ENCODE measurements at places on chromosomes 2 and 18. TPM values are rescaled to one million over a fixed set of nuclear protein-coding genes. Genes with fewer than 3 reads are reported as not detected.

- DNase-seq: peak; percentile 100
Measured at GRCh38 chr2:237500681-237501424, 13.8 kb downstream of the MLPH start.

GRCh38 chr18:28175150-28175929, 1.6 kb downstream of the CDH2 start:
- no peak for DNase-seq

RBKS gene
- polyA plus RNA-seq: 2.2 TPM

CFAP65 gene
- not detected for polyA plus RNA-seq

SLC38A11 gene
- polyA plus RNA-seq: 59.2 TPM

DNA sequence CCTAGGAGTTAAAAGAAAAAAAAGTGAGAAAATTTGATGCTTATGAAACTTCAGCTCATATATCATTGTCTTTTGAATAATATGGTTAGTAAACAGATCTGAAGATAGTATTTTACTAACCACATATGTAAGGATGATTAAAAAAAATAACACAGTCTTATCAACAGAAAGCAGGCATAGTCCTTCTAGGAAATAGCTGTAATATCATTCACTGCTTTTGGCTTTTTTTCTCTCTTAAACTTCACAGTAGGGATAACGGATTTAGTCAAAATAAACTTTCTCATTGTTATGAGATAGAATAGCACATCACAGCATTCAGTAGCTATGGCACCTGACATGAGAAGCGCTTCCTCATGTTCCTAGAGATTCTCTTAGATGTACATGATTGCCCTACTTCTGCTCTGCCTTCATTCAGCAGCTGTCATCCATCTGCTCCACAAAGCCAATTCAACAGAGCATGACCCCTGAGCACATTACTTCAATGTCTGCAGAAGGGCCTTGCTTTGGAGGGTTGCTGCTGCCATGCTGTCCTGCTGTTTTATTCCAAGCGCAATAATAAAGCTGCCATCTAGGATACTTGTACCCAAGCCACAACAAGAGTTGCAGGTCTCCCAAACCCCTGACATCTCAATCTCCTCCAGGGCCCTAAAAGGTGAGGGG, 67.0 kb downstream of the TTC21B start:
- no peak for DNase-seq

SPC25 gene
- polyA plus RNA-seq: 4.8 TPM

HIBCH gene
- 5.2 TPM for polyA plus RNA-seq

- peak; percentile 94 for DNase-seq
Measured at GRCh38 chr2:27705851-27706622, 42.3 kb downstream of the SLC4A1AP start.

DNA sequence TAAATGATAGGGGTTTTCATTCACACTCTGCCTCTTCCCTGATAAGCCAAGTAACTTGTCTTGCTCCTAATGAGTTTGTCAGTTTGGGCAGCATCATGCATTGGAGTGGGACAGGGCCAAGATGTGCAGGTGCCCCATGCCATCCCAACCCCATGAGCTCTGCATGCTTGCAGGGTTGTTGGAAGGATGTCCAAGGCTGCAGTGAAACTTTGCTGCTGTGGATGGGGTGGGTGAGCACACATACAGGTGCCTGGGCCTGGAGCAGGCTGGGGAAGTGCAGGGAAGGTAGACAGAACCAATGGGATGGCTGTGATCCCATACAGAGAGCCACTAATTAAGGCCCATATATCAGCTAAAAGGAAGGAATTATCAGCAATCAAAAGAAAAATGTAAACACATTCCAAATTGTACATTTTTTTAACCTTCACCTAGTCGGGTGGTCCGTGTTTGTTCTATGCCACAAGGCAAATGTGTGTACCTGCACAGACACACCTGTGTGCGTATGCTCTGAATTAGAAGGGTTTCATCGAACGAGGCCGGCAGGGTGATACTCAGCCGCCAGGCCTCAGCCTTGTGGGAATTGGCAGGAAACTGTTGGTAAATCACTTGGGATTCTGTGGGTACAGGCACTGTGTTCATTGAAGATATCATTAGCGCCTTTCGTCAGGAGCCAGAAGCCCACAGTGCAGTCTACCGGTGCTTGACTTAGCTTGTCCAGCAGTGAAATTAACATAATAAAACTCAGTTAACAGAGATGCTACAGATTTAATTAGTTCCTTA, 342.9 kb downstream of the MYCN start:
- DNase-seq: no peak

DNA sequence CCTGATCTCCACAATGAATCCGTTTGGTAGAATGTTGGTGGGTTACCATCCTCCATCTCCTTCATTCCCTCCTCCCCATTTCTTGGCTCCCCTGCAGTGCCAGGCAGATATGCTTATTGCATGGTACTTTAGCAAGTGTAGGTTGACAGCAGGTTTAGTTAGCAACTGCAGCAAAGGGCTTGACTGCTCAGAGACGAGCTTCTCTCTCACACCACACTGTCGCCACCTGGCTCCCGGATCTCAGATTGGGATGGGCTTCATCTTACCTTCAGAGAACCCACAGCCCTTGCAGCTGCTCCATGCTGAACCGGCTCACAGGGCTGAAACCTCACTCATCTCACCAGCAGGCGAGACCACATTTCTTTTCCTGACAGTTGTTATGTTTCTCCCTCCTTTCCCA, 88.8 kb downstream of the VWA3B start:
- no peak for DNase-seq

RBM45 gene
- 9.6 TPM for polyA plus RNA-seq

GRCh38 chr18:4208366-4208765, 246.7 kb downstream of the DLGAP1 start:
- DNase-seq: no peak

DNA sequence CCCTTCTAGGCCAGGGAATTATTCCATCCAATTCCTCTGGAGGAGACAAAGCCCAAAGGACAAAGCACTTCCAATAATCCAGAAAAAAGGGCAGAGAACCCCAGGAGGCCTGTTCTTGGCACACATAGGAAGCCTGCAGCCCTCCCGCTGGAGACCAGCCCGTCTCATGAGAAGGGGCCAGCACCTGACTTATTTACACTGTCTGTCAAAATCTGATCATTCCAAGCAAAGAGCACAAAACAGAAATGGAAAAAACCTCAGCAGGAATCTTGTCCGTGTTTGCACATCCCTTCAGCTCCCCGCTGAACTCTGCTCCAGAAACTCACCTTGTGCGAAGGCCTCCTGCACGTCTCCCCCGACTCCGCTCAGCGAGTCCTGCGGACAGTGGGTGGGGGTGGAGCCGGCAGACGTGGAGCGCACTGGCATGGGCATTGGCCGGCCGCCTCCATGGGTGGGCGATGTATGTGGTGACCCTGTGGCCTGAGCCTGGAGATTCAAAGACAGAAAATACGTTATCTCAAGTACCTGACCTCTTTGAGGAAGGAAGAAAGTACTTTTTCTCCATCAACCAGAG, 46.2 kb upstream of the DNMT3A start:
- no peak for DNase-seq

DNA sequence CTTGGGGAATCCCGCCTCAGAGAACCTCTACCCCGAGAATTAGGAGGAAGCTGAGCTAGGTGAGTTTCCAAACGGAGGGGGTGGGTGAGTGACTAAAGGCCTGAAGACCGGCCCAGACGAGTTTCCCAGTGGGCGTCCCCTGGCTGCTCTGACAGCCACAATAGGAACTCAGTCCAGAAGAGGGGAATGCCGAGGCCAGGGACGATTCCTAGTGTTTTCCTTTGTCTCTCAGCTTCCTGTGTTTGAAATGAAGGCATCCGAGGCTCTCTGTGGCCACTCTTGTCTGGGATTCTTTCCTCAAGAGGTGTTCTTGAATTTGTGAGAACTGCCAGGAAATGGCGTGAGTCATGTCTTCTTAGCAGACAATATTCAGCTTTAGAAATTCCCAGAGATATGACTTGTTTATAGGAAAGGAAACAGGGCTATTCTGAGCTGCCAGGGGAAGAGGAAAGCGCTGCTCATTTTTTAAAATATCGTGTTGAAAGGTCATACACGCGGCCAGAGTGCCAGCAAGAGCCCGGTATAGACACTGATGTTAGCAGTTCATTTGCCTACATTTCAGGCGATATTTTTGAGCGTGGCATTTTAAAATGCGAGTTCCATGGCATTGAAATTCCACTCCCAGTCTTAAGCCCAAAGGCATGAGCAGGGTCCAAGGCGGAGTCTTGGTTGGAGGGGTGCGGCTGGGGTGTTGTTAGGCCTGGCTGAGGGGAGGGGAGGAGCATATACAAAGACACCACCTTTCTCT, 169.1 kb upstream of the KLF7 start:
- peak; percentile 95 for DNase-seq

DNA sequence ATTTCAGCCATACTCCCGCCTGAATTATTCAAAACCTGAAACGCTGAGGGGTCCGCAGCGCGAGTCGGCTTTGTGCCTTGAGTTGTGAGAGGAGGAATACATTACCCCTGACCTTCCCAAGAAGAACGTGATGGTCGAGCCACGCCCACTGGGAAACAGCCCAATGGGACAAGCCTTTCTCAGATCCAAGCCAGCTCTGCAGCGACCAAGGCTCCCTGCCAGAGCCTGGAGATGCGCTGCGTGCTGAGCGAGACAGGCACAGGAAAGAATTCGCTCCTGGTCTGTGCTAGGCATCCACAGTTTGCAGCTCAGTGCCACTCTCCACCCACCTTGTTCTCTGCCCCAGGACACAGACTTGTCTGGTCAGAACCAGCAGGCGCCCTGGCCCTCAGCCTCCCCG, 74.1 kb upstream of the GLI2 start:
- no peak for DNase-seq

DNA sequence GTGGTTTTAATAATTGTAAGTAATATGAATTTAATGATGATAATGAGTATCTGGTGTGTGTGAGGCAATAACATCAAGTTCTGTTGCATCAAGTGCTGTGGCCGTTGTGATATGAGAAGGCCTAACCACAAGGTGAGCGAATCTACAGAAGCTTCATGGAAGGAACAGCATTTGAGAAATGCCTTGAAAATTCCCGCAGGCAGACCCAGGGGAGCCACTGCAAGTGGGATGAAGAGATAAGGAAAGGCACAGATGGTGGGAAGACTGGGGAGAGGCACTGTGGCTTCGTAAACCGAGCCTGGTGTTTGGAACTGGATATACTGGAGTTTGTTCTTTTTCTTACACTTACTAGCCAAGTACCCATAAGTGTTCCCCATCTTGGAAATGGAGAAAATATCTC, 357.5 kb downstream of the PTPRM start:
- DNase-seq: no peak

UPP2 gene
- not detected for polyA plus RNA-seq

GAL3ST2 gene
- polyA plus RNA-seq: not detected

MAP3K19 gene
- polyA plus RNA-seq: not detected

DNA sequence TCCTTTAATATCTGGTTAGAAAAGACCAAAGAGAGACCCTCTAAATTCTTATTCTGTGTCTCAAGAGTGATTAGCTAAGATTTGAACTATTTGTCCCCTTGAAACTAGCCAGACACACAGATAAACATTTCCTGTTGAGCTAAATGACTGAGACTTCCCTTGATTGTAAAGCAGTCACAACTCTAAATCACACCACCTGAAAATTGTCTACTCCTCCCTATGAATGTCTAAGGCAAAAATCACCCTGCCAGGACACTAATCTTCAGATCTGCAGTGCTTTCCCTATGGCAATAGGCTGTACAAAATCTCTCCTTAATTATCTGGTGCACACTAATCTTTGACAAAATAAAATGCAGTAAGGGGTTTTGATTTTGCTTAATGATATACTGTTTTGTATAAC, 200.5 kb upstream of the GULP1 start:
- no peak for DNase-seq
